Stomach (tissue), 19 donors: ENCODE measurements at places on chromosomes 5 and 9. TPM values are rescaled to one million over a fixed set of nuclear protein-coding genes. Genes with fewer than 3 reads are reported as not detected.

GRCh38 chr5:171323806-171324632 lies 15.0 kb downstream of the TLX3 start:
- no peak for DNase-seq

DNA sequence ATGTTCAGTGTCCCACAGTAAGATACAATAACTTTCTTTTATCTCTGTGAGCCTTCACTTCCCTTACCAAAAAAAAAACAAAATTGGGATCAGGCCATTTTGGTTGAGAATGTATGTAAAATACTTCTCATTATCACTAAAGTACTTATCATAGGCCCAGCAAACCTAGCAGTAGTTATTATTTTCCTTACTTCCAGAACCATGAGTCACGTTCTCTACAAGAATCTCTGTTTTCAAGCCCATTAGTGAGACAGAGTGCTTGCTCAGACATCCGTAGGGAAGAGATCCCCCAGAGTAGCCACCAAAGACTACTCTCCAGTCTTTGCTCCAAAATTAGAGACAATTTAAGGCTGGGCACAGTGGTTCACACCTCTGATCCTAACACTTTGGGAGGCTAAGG lies 103.9 kb upstream of the NR5A1 start:
- no peak for DNase-seq

DNA sequence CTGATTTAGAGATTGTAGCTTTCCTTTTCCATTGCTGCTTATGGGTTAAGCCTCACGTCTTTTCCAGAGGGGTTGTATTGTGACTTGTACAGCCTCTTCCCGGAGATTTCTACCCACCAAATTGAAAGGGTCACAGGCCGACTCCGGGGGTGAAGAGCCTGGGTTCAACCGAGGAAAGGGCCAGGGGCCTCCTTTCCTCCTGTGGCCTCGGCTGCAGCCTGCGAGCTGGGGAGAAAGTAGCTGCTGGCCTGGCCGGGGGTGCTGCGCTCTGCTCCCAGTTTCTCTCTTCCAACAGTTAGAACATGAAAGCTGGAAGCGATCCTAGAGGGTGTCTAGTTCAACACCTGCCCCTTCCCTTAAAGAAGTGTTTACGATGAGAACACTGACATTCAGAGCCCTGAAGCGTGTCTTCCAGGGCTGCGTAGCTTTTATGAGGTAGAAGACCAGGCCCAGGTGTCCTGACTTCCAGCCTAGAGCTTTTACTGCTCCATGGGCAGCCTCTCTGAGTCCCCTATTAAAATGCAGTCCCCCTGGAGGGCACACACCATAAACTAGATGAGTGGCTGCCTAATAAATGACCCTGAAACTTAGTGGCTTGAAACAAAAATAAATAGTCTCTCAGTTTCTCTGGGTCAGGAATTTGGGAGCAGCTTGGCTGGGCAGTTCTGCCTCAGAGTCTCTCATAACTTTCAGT lies 56.9 kb downstream of the ACER2 start:
- no peak for DNase-seq

GRCh38 chr9:134724912-134725604 lies 83.5 kb downstream of the COL5A1 start:
- no peak for DNase-seq

GRCh38 chr5:58983526-58984452 lies 400.9 kb downstream of the RAB3C start:
- no peak for DNase-seq

DNA sequence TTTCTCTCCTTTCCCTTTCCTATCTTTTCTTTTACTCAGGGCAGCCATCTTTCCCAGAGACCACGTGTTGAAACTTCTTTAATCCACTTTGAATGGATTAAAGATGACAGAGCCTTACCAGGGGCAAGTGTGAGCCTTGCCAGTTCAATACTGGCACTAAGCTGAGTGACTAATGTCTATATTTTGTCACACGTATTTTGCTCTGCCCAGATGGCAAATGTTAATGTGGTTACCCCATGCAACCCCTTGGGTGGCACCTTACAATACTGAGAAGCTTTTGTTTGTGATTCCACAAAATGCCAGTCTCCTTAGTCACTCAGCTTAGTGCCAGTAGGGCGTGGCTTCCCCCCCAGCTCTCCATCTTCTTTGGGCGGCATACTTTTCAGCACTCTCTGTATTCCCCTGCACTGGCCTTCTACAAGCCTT lies 24.8 kb downstream of the ANXA1 start:
- no peak for DNase-seq

GRCh38 chr9:95459851-95460517 lies 56.8 kb downstream of the PTCH1 start:
- no peak for DNase-seq

Gene TSSK1B
- polyA plus RNA-seq, result not detected

Gene EDIL3
- 5.6 TPM for polyA plus RNA-seq

GRCh38 chr5:41410307-41410706 lies 100.1 kb downstream of the PLCXD3 start:
- no peak for DNase-seq
